ENCODE measurements at places on chromosomes 5 and 9.

- no peak for DNase-seq
Measured at GRCh38 chr5:171390883-171391677, 3.4 kb downstream of the NPM1 start.

DNA sequence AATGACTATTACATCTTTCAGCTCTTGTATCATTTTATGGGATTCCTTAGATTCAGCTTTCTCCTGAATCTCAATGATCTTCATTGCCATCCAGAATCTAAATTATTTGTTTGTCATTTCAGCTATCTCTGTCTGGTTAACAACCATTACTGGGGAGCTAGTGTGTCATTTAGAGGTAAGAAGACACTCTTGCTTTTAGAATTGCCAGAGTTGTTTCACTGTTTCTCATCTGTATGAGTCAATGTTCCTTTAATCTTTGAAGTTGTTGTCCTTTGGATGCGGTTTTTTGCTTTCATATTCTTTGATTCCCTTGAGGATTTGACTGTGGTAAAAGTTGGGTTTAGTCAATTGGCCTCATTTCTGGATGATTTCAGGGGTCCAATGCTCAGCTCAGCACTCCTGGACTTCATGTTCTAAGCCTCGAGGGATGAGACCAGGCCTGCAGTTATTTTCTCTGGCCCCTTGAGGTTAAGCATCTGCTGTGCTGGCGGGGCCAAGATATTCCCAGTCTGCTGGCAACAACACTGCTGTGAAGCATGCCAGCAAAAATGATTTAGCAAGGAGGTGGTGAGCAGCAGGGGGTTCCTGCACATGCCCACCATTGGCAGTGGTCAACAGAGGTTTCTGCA, 102.4 kb upstream of the PCSK5 start:
- DNase-seq = no peak

GRCh38 chr5:62376064-62376463, 27.6 kb downstream of the DIMT1 start:
- DNase-seq = no peak

DNA sequence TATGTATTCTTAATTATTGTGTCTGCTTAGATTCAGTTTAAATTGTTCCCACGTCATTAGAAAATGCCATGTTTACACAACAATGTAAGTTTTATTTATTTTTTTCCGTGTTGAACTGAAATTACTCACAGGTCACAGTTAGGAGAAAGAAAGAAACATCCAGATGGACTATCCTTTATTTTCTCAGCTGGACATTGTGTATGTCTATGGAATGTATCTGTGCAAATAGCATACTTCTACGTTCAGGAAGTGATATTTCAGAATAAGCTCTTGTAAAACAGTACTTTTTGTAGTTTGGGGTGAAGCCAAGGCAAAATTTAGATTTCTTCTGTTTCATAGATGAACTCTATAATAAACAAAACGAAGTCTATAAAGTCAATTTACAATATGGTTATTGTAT, 249.0 kb upstream of the ZNF608 start:
- no peak for DNase-seq

DNA sequence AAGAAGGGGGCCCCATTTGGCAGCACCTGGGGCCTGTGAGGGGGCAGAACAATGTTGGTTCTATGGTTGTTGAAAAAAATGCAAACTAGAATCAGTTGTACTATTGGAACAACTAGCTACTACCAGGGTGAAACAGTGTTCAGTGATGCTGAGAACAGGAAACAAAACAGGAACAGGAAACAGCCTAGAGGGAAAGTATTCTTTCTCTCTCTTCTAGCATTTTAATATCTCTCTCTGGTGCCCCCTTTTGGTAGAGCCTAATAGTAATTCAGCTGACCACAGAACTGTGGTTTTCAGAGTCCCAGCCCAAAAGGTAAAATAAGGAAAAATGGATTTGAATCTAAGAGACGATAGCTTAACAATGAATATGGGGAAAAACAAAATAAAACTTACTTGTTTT, 138.0 kb upstream of the KCNN2 start:
- DNase-seq = no peak

DNA sequence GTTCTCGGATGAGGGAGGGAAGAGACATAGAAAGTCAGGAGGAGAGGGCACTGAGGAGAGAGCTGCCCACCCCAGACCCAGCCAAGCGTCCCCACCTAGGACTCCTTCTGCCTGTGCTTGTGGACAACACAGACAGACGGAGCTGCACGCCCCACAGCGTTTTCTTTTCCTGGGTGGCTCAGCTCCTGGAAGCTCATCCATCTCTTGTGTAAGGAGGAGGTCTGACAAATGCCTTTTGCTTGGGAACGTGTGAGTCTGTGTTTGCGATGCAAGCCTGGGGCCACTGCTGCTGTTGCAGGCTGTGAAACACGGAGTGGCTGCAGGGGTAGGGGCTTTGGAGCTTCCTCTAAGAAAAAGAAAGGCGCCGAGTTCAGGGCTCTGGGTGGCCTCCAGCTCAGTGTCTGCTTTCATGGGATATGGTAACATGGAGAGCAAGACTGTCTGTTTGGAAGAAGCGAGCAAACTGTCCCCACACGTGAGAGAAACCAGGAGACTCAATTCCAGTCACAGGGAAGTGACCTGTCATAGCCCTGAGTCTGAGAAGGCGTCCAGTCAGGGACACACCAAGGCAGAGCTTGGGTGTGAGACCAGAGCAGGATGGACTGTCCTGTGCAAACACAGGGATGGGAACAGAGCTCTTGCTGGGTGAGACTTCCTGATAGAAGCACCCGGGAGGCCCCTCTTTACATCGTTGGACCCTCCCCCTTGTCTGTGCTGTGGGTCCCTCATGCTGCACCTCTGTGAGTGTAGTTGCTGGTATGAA, 42.7 kb downstream of the GADD45G start:
- no peak for DNase-seq

DNA sequence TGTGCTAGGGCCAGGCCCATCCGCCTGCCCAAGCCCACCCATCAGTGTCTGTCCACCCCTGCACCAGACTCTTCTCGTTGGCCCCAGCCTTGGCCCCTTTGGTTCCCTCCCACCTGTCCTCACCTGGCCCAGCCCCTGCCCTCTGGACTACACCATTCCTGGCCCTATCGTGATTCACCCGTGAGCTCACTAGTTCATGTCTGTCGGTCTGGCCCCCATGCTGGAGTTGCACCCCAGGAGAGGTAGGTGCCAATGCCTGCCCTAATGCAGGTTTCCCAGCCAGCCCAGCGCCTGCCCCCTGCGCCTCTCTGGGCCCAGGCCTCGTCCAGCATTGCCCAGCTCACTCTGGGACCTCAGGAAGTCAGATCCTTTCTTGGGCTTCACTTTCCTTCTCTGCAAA, 115.4 kb upstream of the LMX1B start:
- no peak for DNase-seq

DNA sequence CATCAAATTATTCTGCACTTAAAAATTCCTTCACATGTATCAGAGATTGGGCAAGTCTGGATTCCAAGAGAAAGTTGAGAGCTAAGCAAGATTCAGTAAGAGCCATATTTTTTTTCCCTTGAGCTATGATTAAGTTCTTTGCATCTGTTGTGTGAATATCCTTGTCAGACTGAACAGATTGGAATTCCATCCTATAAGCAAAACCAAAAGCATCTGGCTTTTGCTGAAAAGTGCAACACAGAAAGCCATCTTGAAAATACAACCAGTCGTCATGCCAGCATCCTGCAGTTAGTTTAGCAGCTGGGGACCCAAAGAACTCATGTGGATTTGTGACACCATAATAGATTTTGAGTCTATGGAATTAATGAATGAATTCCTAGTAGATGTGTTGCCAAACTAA, 316.9 kb downstream of the MTRR start:
- DNase-seq = no peak

DNA sequence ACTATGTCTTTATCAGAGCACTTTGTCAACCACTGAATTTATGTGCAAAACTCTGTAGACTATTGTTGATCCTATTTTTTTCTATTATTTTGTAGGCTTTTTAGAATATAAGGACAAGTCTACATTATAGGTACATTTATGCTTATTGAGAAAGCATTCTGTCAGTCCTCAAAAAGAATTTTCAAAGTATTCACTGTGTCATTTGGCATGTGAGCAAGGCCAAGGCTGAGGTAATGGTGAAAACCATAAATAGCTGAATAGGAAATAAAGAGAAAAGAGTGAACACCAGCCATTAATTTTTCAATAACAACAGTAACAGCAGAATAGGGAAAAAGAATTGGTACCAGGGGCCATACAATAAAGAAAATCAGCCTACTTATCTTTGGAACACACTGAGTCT, 21.0 kb downstream of the SKIC3 start:
- no peak for DNase-seq

GRCh38 chr5:73157414-73158303, 15.3 kb upstream of the TMEM174 start:
- no peak for DNase-seq

GRCh38 chr5:32165597-32165996, 8.5 kb downstream of the GOLPH3 start:
- no peak for DNase-seq

DNA sequence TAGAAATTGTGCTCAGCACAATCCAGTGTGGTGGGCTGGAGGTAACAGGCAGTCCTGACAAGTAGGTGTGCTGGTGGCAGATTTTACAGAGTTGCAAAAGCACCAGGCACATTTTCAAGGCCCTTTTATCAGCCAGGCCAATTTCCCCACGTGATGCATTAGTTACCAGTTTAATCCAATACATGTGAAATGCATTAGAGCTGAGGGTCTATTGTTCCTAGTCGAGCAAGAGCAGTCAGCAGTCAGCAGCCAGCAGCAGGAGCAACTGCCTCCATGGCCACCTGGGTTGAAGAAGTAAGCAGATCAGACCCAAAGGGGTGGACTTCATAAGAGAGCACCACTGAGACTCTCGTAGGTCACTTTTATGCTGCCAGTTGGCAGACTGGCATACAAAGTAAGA, 76.7 kb downstream of the EPB41L4A start:
- no peak for DNase-seq

DNA sequence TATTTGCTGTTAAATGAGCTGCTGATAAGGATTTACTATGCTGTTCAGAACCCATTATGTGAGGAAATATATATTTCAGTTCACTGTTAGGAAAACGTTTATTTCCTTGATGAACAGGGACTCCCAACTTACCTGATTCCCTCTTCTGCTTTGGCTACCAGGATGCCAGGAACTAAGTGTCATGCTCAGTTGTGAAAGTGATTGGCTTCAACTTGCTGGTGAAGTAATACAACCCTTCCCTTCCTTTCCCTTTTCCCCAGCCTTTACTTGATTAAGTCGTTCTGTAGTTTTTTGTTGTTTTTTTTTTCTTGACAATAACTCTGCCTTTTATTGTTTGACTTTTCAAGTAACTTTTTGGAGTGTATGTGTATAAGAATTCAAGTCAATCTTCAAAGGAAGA, 309.3 kb downstream of the DOCK8 start:
- DNase-seq = no peak

GRCh38 chr5:138725153-138725817, 27.9 kb upstream of the CTNNA1 start:
- no peak for DNase-seq

- DNase-seq = no peak
Measured at GRCh38 chr5:145915970-145916638, 20.3 kb upstream of the SH3RF2 start.

Measured in NCI-H774 (cell line).